Thyroid gland (tissue), 4 donors: ENCODE measurements at places on chromosomes 3 and 15. TPM values are rescaled to one million over a fixed set of nuclear protein-coding genes. Genes with fewer than 3 reads are reported as not detected.

The TATDN2 gene
- total RNA-seq: 29.1 TPM

The TMEM202 gene
- total RNA-seq: not detected

The ZKSCAN7 gene
- 10.6 TPM for total RNA-seq

The CPN2 gene
- total RNA-seq: not detected

The ZDHHC19 gene
- total RNA-seq: not detected

The MAP1A gene
- 21.3 TPM for total RNA-seq

The CXCR6 gene
- total RNA-seq: 4.4 TPM

DNA sequence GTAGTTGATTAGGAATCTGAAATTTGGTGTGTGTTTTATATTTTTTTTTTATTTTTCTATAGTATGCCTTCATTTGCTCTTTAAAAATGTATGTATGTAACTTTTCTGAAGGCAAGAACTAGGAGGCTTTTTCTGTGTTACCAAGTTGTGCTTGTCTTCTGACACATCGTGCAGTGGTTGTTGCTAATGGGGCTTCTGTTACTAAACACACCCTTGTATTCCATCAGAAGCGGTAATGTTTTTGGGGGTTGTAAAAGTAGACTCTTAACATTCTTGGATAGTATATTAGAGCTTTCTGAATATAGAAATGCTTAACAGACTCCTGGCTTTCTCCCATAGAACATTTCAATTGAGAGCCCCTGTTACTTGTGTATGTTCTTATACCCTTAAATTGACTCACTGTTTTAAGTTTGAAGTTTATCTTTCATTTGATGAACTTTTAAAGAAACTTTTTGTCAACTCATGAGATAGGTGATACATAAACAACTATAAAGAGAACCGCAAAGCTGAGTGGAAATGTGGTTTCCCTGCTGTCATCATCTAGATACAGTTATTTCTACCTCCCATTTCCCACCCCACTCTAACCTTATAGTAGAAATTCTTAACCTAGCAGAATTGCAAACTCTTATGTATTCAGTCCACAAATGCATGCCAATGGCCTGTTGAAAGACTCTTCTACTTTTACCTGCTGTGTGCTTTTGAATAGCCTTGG lies 2.5 kb downstream of the TIPARP start:
- H3K4me3 ChIP-seq: no peak overlapping the region
- no peaks in the 10 kb centered on the region for H3K27me3 ChIP-seq
- peaks cover 33% of the 10 kb centered on the region for H3K4me1 ChIP-seq
- peaks cover 8% of the 10 kb centered on the region for H3K36me3 ChIP-seq
- no peak overlapping the region for H3K27ac ChIP-seq

GRCh38 chr15:27598251-27599009 lies 500.7 kb downstream of the OCA2 start:
- no peak overlapping the region for H3K27ac ChIP-seq
- no peaks in the 10 kb centered on the region for H3K36me3 ChIP-seq
- H3K4me3 ChIP-seq: no peak overlapping the region
- no peak for DNase-seq
- no peaks in the 10 kb centered on the region for H3K4me1 ChIP-seq

DNA sequence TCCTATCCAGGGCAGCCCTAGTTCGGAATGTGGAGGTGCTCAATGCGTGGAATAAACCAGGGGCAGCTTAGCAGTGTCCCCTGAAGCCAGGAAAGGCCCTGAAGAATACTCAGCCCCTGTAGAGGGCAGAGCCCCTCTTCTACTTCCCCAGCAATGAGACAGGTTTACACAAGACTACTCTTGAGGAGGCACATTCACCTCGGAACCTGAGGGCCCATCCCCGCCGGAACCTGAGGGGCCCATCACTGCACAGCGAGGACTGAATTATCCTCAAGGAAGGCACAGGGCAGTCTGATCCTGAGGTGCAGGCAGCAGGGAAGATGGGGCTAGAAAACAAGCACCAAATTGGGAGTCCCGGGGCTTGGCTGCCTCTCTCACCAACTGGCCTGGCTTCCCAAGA lies 22.2 kb downstream of the CCDC13 start:
- H3K4me1 ChIP-seq: peaks cover 63% of the 10 kb centered on the region
- no peaks in the 10 kb centered on the region for H3K27me3 ChIP-seq
- H3K4me3 ChIP-seq: no peak overlapping the region
- peak overlapping the region; percentile 99 for H3K27ac ChIP-seq
- H3K36me3 ChIP-seq: no peaks in the 10 kb centered on the region

DNA sequence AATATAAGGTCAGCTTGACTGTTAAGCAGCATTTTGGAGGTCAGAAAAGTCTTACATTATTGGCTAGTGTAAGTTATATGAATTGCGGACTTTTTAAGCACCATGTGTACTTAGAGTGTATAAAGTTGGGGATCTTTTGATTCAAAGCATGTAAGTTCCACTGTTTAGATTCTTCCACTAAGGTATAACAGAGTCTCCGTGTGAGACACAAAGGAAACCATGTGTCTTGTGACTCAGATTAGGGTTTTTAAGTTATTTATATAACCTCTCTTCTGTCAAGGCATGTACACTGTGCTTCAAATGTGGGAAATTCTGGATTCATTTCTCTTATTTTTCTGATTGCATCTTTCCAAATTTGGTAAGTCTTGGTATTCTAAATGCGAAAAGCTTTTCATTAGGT lies 143.5 kb upstream of the SOX2 start:
- no peaks in the 10 kb centered on the region for H3K4me1 ChIP-seq
- no peak overlapping the region for H3K27ac ChIP-seq
- H3K4me3 ChIP-seq: no peak overlapping the region
- DNase-seq: no peak
- no peaks in the 10 kb centered on the region for H3K27me3 ChIP-seq
- H3K36me3 ChIP-seq: no peaks in the 10 kb centered on the region

DNA sequence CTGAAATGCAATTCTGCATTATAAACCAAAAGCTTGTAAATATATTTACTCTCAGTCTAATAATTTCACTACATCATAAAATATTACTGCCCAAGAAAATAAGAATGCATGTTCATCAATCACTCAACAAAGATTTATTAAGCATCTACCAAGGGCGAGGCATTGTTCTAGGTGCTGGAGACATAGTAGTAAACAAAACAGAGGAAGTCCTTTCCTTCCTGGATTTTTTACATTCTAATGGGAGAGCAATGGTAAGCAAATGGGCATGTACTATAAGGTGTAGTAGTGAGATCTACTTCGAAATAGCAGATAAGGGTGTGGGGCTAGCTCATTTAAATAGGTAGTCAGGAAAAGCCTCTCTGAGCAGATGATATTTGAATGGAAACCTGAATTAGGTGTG lies 10.8 kb upstream of the ZFYVE19 start:
- no peaks in the 10 kb centered on the region for H3K4me1 ChIP-seq
- H3K4me3 ChIP-seq: no peak overlapping the region
- no peaks in the 10 kb centered on the region for H3K36me3 ChIP-seq
- no peak for DNase-seq

- H3K4me3 ChIP-seq: no peak overlapping the region
- H3K4me1 ChIP-seq: no peaks in the 10 kb centered on the region
- no peaks in the 10 kb centered on the region for H3K27me3 ChIP-seq
- DNase-seq: no peak
- H3K36me3 ChIP-seq: no peaks in the 10 kb centered on the region
Measured at GRCh38 chr15:57819646-57820045, 113.1 kb downstream of the POLR2M start.

- peak; percentile 69 for DNase-seq
- peaks cover 4% of the 10 kb centered on the region for H3K4me1 ChIP-seq
- H3K27ac ChIP-seq: no peak overlapping the region
- no peaks in the 10 kb centered on the region for H3K36me3 ChIP-seq
- H3K4me3 ChIP-seq: no peak overlapping the region
Measured at GRCh38 chr3:78497021-78497420, 1270.8 kb downstream of the ROBO1 start.

DNA sequence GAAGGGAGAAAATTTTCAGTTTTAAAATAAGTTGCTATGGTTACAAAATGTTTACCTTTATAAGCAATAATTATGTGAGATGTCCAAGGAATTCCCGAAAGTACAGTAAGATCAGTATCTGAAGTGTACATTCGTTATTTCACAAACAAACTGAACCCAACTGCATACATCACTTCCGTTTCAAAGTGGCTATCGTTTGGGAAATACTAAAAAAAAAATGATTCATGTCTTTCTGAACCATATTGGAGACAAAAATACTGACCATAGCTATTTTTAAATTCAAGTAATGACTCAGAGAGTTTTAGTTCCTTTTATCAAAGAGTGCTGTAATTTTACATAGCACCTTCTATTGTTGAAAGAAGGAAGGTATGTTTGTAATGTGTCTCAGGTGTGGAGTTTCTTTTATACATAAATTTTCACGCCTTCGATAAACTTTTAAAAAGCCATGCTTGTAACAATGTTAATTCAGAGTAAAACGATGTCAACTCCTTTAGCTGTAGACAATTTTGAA lies 8.0 kb upstream of the ANKRD28 start:
- no peaks in the 10 kb centered on the region for H3K27me3 ChIP-seq
- H3K4me3 ChIP-seq: no peak overlapping the region
- peaks cover 2% of the 10 kb centered on the region for H3K4me1 ChIP-seq

- H3K4me3 ChIP-seq: no peak overlapping the region
- no peak for DNase-seq
- no peaks in the 10 kb centered on the region for H3K27me3 ChIP-seq
- H3K4me1 ChIP-seq: no peaks in the 10 kb centered on the region
- H3K36me3 ChIP-seq: no peaks in the 10 kb centered on the region
- H3K27ac ChIP-seq: no peak overlapping the region
Measured at GRCh38 chr15:100191161-100191560, 150.6 kb downstream of the ADAMTS17 start.

DNA sequence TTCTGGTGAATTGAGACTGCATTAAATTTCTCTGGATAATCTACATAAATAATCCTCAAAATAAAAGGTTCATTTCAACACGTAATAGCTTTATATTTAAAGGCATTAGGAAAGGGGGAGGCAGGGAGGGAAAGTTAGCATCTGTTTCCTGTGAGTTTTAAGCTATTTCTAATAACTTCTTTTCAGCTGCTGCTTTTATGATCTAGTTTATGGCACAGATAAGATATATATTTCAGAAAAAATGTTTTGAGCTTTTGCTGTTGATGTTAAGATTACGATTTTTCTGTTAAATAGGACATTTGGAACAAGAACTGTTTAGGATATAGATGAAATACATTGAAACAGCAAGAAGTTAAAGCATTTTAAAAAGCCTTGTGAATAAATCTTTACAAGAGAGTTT lies 30.0 kb downstream of the UBE2E1 start:
- peaks cover 43% of the 10 kb centered on the region for H3K4me1 ChIP-seq
- H3K27ac ChIP-seq: no peak overlapping the region
- no peaks in the 10 kb centered on the region for H3K36me3 ChIP-seq
- no peak overlapping the region for H3K4me3 ChIP-seq
- H3K27me3 ChIP-seq: no peaks in the 10 kb centered on the region

GRCh38 chr3:56836276-56837163 lies 34.8 kb upstream of the ARHGEF3 start:
- no peak overlapping the region for H3K4me3 ChIP-seq
- no peaks in the 10 kb centered on the region for H3K36me3 ChIP-seq
- H3K27ac ChIP-seq: no peak overlapping the region
- no peaks in the 10 kb centered on the region for H3K4me1 ChIP-seq

- H3K36me3 ChIP-seq: no peaks in the 10 kb centered on the region
- no peak overlapping the region for H3K27ac ChIP-seq
- no peaks in the 10 kb centered on the region for H3K27me3 ChIP-seq
- DNase-seq: no peak
- no peak overlapping the region for H3K4me3 ChIP-seq
- no peaks in the 10 kb centered on the region for H3K4me1 ChIP-seq
Measured at GRCh38 chr3:115676336-115676735, 53.0 kb downstream of the GAP43 start.
